Panc1 (cell line): ENCODE measurements at places on chromosomes 16 and 17. TPM values are rescaled to one million over a fixed set of nuclear protein-coding genes. Genes with fewer than 3 reads are reported as not detected.
A peak's percentile ranks its signal among the peaks of the same experiment; 100 is the strongest.

SYNGR3 gene
- 15.2 TPM for total RNA-seq

PRAC1 gene
- not detected for total RNA-seq

CAVIN1 gene
- 315 TPM for total RNA-seq

HAP1 gene
- 11.6 TPM for total RNA-seq

PIMREG gene
- total RNA-seq = 41.2 TPM

CACNB1 gene
- 14.9 TPM for total RNA-seq

NOD2 gene
- total RNA-seq = not detected

TSNAXIP1 gene
- total RNA-seq = 1.6 TPM

SLFN12L gene
- total RNA-seq = 0.33 TPM

CDRT4 gene
- 2.8 TPM for total RNA-seq

- H3K4me3 ChIP-seq = no peak overlapping the region
- DNase-seq = no peak
- peaks cover 10% of the 10 kb centered on the region; the same call in 1 of the 2 replicates for H3K36me3 ChIP-seq
- no peaks in the 10 kb centered on the region for H3K27me3 ChIP-seq
- no peak overlapping the region for H3K27ac ChIP-seq
Measured at GRCh38 chr17:48630925-48631692, 5.0 kb upstream of the HOXB9 start.

GRCh38 chr16:31700200-31700529 lies 172.5 kb downstream of the AHSP start:
- no peak for DNase-seq
- H3K36me3 ChIP-seq = peaks cover 3% of the 10 kb centered on the region; the same call in 1 of the 2 replicates
- H3K27me3 ChIP-seq = no peaks in the 10 kb centered on the region

DNA sequence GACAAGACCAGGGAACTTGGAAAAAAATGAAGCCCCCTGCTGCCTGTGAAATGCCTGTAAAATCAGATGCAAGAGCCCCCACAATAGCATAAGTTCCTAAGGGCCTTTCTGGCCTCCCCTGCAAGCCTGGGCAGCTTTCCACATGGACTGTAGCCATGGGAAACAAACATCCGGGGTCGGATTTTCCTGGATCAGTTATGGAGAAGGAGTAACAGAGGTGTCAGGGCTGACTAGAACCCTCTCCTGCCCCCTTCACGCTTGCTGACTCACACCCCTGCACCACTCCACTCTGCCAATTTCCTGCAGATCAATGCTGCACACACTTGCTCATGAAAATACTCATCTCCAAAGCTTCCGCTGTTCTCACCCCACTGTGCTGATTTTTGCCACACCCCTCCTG lies 258.6 kb downstream of the CBLN1 start:
- peaks cover 15% of the 10 kb centered on the region for H3K4me1 ChIP-seq
- no peak for DNase-seq
- H3K27me3 ChIP-seq = no peaks in the 10 kb centered on the region
- no peaks in the 10 kb centered on the region for H3K36me3 ChIP-seq

DNA sequence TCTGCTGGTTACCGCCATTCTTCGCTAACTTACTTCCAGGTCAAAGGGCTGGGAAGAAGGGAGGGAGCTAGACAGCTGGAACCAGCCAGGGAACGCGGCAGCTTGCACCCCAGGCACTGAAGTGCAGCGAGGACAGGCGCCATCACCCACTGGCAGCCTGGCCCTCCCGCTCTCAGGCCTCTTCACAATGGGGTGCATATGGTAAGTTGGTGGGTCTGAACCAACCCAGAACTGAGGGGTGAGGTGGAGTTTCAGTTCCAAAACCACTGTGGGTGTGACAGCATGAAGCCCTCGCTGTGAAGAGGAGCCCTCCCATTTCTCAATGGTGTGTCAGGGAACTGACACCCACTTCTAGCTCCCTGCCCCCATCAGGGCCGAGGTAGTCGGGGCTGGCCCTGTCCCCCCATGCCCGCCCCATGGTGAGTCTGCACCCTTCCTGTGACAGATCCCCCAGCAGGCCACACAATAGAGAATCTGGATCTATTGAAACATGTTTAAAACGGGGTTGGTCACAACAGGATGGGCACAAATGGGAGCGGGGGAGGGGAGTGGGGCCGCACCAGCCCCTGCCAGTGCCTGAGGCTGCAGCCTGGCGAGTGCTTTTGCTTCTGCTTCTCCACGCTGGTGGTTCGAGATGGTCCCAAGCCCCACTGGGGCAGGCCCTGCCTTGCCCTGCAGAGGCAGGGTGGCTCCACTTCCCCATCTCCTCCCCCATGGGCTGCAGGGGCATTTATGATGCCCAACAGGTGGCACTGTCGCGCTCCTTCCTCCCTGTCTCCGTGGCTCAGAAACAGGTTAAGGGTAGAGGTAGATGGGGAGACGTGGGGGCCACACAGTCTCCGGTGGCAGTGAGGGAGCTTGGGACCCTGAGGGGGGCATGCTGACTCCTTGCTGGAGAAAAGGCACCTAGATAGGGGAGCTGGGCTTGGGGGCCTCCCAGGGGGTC lies 2.3 kb downstream of the LIMD2 start:
- H3K36me3 ChIP-seq = no peaks in the 10 kb centered on the region
- no peaks in the 10 kb centered on the region for H3K27me3 ChIP-seq
- no peak overlapping the region for H3K27ac ChIP-seq
- H3K4me3 ChIP-seq = no peak overlapping the region

- H3K27me3 ChIP-seq = no peaks in the 10 kb centered on the region
- peak overlapping the region; percentile 74 for H3K27ac ChIP-seq
- DNase-seq = no peak
- H3K36me3 ChIP-seq = no peaks in the 10 kb centered on the region
- 0 out of 2 replicates have a peak, but pooled peaks cover 3% of the 10 kb centered on the region for H3K4me1 ChIP-seq
- H3K4me3 ChIP-seq = peak overlapping the region; percentile 74
Measured at GRCh38 chr17:78485290-78486168, 91.7 kb downstream of the DNAH17 start.

GRCh38 chr17:67111327-67111726 lies 67.0 kb downstream of the CACNG1 start:
- H3K27me3 ChIP-seq = no peaks in the 10 kb centered on the region
- no peak overlapping the region for H3K4me3 ChIP-seq
- H3K4me1 ChIP-seq = no peaks in the 10 kb centered on the region
- no peak overlapping the region for H3K27ac ChIP-seq
- DNase-seq = no peak

- no peak for DNase-seq
- H3K27ac ChIP-seq = peak overlapping the region; percentile 32
Measured at GRCh38 chr16:90046971-90047713, 27.9 kb upstream of the DBNDD1 start.

GRCh38 chr16:56695246-56695645 lies 13.0 kb downstream of the MT1X start:
- H3K36me3 ChIP-seq = no peaks in the 10 kb centered on the region
- DNase-seq = no peak
- no peak overlapping the region for H3K27ac ChIP-seq
- H3K27me3 ChIP-seq = no peaks in the 10 kb centered on the region

GRCh38 chr16:48373258-48374029 lies 11.8 kb downstream of the SIAH1 start:
- DNase-seq = no peak
- H3K27ac ChIP-seq = no peak overlapping the region
- no peak overlapping the region for H3K4me3 ChIP-seq
- no peaks in the 10 kb centered on the region for H3K36me3 ChIP-seq
- H3K27me3 ChIP-seq = no peaks in the 10 kb centered on the region

GRCh38 chr17:69605571-69605970 lies 191.1 kb downstream of the MAP2K6 start:
- H3K4me1 ChIP-seq = peaks cover 3% of the 10 kb centered on the region; the same call in 1 of the 2 replicates
- H3K27ac ChIP-seq = no peak overlapping the region
- no peaks in the 10 kb centered on the region for H3K27me3 ChIP-seq
- no peaks in the 10 kb centered on the region for H3K36me3 ChIP-seq
- no peak for DNase-seq
- H3K4me3 ChIP-seq = no peak overlapping the region

GRCh38 chr16:85903559-85903958 lies 4.6 kb downstream of the IRF8 start:
- H3K4me3 ChIP-seq = no peak overlapping the region
- H3K36me3 ChIP-seq = no peaks in the 10 kb centered on the region
- no peak overlapping the region for H3K27ac ChIP-seq

- H3K27me3 ChIP-seq = no peaks in the 10 kb centered on the region
- DNase-seq = peak; percentile 45
- no peaks in the 10 kb centered on the region; the same call in 1 of the 2 replicates for H3K36me3 ChIP-seq
- peak overlapping the region; percentile 84 for H3K27ac ChIP-seq
- peak overlapping the region; percentile 40 for H3K4me3 ChIP-seq
- H3K4me1 ChIP-seq = peaks cover 20% of the 10 kb centered on the region
Measured at GRCh38 chr17:1486802-1487695, 5.4 kb downstream of the MYO1C start.

DNA sequence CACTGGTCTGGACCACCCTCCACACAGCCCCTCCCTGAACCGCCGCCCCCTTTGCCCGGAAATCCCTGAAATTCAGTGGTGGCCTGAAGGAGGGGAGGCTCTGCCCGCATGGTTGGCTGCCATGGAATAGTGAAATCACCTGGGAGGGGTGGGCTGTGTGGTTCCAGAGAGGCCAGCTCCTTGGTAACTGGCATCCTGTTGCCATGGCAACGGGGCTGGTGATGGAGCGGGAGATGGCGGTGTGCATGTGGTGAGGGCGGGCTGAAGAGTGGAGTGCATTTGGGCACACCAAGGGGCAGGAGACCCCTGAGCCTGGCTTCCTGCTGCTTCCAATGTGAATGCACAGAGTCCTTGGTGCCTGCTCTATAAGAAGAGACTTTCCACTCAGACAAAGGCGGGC lies 2.4 kb downstream of the EFNB3 start:
- no peaks in the 10 kb centered on the region for H3K27me3 ChIP-seq
- H3K4me1 ChIP-seq = peaks cover 12% of the 10 kb centered on the region; the same call in 1 of the 2 replicates
- H3K4me3 ChIP-seq = no peak overlapping the region
- no peak overlapping the region for H3K27ac ChIP-seq

DNA sequence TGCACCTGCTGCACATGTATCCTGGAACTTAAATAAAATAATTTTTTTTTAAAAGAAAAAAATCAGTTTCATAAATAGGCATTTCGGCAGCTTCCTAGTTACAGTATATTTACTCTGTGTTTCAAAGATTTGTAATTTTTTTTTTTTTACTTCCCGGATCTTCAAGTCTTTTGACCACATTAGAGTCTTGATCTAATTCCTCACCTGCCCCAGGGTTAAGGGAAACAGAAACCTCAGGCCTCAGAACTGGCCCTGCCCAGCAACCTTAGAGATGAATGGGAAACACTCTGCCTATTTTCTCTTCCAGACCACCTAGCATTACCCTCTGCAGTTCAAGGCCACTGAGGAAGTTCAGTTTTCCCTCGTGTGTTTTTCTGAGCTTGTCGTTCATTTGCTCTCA lies 304.0 kb downstream of the MAF start:
- H3K4me3 ChIP-seq = no peak overlapping the region
- no peaks in the 10 kb centered on the region for H3K27me3 ChIP-seq
- no peak for DNase-seq
- H3K36me3 ChIP-seq = no peaks in the 10 kb centered on the region
- H3K27ac ChIP-seq = no peak overlapping the region
- no peaks in the 10 kb centered on the region for H3K4me1 ChIP-seq

GRCh38 chr17:44362949-44363612 lies 572 bp downstream of the FAM171A2 start:
- peaks cover 6% of the 10 kb centered on the region; the same call in 1 of the 2 replicates for H3K4me1 ChIP-seq
- no peaks in the 10 kb centered on the region for H3K27me3 ChIP-seq
- no peak for DNase-seq
- H3K27ac ChIP-seq = no peak overlapping the region
- no peaks in the 10 kb centered on the region for H3K36me3 ChIP-seq
- H3K4me3 ChIP-seq = peak overlapping the region; percentile 62

DNA sequence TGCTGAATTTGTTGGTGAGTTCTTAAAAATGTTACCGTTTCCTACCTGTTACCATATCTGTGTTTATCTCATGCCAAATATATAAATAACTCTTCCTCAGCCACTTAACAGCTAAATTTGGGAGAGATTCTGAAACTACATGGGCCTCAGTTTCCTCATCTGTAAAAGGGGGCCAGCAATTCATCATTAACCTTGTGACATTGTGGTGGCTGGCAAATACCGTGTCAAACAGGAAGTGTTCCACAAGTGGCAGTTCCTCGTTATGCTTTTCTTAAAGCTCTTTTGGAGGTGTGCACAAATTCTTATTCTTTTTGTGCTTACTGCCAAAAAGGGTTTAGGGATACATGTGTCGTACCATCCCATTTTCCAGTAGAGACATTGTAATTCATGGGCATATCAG lies 220.4 kb upstream of the CACNG5 start:
- no peaks in the 10 kb centered on the region for H3K4me1 ChIP-seq
- no peaks in the 10 kb centered on the region for H3K36me3 ChIP-seq
- DNase-seq = no peak
- H3K27ac ChIP-seq = no peak overlapping the region
- no peaks in the 10 kb centered on the region for H3K27me3 ChIP-seq

GRCh38 chr17:82674656-82675475 lies 23.6 kb downstream of the RAB40B start:
- DNase-seq = no peak
- no peaks in the 10 kb centered on the region for H3K36me3 ChIP-seq
- H3K4me1 ChIP-seq = no peaks in the 10 kb centered on the region

- DNase-seq = no peak
- H3K27me3 ChIP-seq = no peaks in the 10 kb centered on the region
- H3K4me3 ChIP-seq = no peak overlapping the region
- no peaks in the 10 kb centered on the region for H3K36me3 ChIP-seq
- H3K27ac ChIP-seq = no peak overlapping the region
Measured at GRCh38 chr16:57544124-57544653, 1.7 kb downstream of the ADGRG5 start.

DNA sequence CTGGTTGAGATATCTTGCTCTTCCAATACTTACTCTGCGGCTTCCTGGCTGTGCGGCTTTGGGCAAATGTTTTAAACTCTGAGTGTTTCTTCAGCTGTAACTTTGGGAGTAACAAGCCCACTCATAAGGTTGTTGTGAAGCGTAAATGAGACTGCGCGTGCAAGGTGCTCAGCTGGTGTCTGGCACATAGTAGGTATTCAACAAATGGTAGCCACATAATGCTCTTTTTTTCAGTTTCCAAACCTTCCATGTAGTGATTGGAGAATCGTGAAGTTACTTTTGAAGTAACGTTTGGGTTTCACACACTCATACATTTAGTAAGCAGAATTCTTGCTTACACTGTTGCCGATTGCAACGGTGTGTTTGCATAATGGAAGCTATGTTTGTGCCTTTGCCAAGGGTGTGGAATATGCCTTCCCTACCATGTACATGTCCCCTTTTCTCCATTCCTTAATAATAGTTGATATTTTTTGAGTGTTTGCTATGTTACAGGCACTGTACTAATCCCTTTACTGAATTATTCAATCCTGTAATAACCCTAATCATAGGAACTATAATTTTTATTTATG lies 829 bp downstream of the DHRS7B start:
- H3K4me1 ChIP-seq = peaks cover 12% of the 10 kb centered on the region
- H3K27ac ChIP-seq = peak overlapping the region; percentile 90
- peaks cover 3% of the 10 kb centered on the region; the same call in 1 of the 2 replicates for H3K36me3 ChIP-seq

- peaks cover 2% of the 10 kb centered on the region; the same call in 1 of the 2 replicates for H3K36me3 ChIP-seq
- no peak for DNase-seq
- no peak overlapping the region for H3K4me3 ChIP-seq
- H3K27ac ChIP-seq = no peak overlapping the region
Measured at GRCh38 chr16:2687531-2688308, 5.4 kb downstream of the KCTD5 start.

DNA sequence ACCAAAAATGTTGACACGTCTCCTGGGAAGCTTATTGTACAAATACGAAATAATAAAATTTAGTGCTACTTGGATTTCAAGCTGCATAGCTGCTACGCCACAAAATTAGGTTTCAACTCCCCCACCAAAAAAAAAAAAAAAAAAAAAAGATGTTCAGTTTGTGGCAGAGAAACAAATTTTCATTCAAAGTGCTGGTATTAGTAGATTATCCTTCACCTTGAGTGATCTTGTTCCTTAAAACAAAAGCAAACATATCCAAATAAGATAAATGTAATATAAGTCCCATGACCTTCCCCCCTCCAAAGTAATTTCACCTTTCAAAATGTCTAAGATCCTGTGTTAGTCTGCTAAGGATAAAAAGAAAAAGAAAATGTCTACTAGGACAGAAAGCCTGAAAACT lies 2.2 kb downstream of the TOB1 start:
- no peaks in the 10 kb centered on the region for H3K27me3 ChIP-seq
- DNase-seq = no peak
- H3K4me1 ChIP-seq = peaks cover 33% of the 10 kb centered on the region
- H3K36me3 ChIP-seq = peaks cover 25% of the 10 kb centered on the region
- peak overlapping the region; percentile 72 for H3K4me3 ChIP-seq
